ENCODE measurements at places on chromosomes 11 and 22. TPM values are rescaled to one million over a fixed set of nuclear protein-coding genes. Genes with fewer than 3 reads are reported as not detected.

The ANO9 gene
- 26.0 TPM for total RNA-seq

The PRG3 gene
- not detected for total RNA-seq

The SLC36A4 gene
- 7.6 TPM for total RNA-seq

The APOL4 gene
- not detected for total RNA-seq

The PGM2L1 gene
- 2.6 TPM for total RNA-seq
